ENCODE measurements at places on chromosomes 11 and 22. TPM values are rescaled to one million over a fixed set of nuclear protein-coding genes. Genes with fewer than 3 reads are reported as not detected.

The TRIM48 gene
- total RNA-seq, result 0.43 TPM

The TRPC6 gene
- not detected for total RNA-seq

The MMP13 gene
- not detected for total RNA-seq

The GAS2 gene
- total RNA-seq, result not detected

The RELA gene
- 29.7 TPM for total RNA-seq

The BATF2 gene
- 4.1 TPM for total RNA-seq

The EMID1 gene
- total RNA-seq, result 7.9 TPM

The SLC35E4 gene
- total RNA-seq, result 6.3 TPM

The MFNG gene
- total RNA-seq, result 3.3 TPM

The TMEM191B gene
- total RNA-seq, result 2.3 TPM

The VSIG2 gene
- not detected for total RNA-seq

The CASP5 gene
- total RNA-seq, result not detected

The GNG3 gene
- not detected for total RNA-seq

The GRAMD1B gene
- 33.3 TPM for total RNA-seq

Data from G401 (cell line).